Astrocyte (in vitro differentiated cells and primary cell): ENCODE measurements at places on chromosomes 1 and 21. TPM values are rescaled to one million over a fixed set of nuclear protein-coding genes. Genes with fewer than 3 reads are reported as not detected.
A peak's percentile ranks its signal among the peaks of the same experiment; 100 is the strongest.

RHD gene
- not detected in 2 replicates for total RNA-seq

DNA sequence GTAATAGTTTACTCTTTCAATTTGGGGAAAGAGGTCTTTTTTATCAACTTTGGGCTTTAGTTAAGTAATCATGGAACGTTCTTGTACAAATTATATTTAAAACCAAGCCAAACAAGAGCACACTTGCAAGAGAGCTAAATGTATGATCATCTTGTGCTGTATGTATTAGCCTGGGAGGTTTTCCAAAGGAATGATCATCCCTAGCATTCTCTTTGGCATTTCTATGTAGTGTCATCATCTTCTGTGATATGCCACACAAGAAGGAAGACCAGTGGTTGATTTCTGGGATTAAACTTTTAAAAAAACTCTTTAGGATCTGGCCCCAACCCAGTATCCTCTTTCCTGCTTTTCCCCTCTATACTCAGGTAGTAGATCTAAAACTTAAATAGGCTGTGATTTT lies 38.4 kb upstream of the KCNQ4 start:
- H3K4me1 ChIP-seq = no peaks in the 10 kb centered on the region
- peak; percentile 17 for DNase-seq
- peaks cover 24% of the 10 kb centered on the region for H3K36me3 ChIP-seq
- no peak overlapping the region for H3K4me3 ChIP-seq
- no peaks in the 10 kb centered on the region for H3K27me3 ChIP-seq

- peak overlapping the region; percentile 32 for H3K27ac ChIP-seq
- H3K4me1 ChIP-seq = peaks cover 22% of the 10 kb centered on the region
- DNase-seq = no peak
- peak overlapping the region; percentile 60 for H3K4me3 ChIP-seq
- peaks cover 37% of the 10 kb centered on the region for H3K36me3 ChIP-seq
Observed at GRCh38 chr1:145846201-145846612, 777 bp downstream of the NUDT17 start.

CCDC190 gene
- total RNA-seq = not detected in 2 replicates

CD101 gene
- 1.6 and 2.6 TPM in 2 replicates for total RNA-seq

DNA sequence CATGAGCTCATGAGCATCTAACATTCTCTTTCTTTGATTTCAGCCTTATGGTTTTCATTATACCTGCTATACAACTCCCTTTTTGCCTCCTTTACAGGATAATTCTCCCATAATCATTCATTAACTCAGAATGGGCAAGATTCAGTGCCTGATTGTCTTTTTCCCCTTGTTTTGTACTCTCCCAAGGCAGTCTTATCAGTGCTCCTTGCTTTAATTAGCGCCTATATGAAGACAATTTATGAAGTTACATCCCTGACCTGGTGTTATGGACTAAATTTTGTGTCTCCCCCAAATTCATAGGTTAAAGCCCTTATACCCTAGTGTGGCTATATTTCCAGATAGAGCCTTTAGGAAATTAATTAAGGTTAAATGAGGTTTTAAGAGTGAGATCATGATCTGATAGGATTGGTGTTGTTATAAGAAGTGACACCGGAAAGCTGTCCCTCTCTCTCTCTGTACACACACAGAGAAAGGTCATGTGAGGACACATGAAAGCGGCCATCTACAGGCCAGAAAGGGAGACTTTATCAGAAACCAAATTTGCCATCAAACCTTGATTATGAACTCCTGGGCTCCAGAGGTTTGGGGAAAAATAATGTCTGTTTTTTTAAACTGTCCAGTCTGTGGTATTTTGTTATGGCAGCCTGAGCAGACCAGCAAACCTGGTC lies 185.8 kb upstream of the CHODL start:
- no peak overlapping the region for H3K4me3 ChIP-seq
- H3K4me1 ChIP-seq = no peaks in the 10 kb centered on the region
- H3K27ac ChIP-seq = no peak overlapping the region
- H3K27me3 ChIP-seq = no peaks in the 10 kb centered on the region
- H3K36me3 ChIP-seq = no peaks in the 10 kb centered on the region

LCE7A gene
- not detected in 2 replicates for total RNA-seq

TAF5L gene
- 23.5 and 26.7 TPM in 2 replicates for total RNA-seq

DNA sequence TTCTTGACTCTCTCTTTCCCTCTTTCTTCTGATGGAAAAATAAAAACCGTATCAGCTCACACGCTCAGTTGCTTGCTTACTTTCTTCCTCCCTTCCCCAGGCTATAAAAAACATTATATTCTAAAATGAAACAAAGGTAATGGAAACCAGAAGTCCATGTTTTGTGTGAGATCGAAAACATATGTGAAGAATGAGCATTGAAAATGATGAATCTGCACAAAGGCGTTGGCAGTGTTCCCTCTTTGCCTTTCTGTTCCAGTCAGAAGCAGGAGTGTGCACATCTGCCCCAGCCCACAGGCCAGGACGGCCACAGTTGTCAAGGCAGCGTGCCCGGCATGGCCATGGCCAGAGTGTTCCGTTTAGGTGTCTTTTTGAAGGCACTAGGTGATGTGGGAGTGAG lies 185.3 kb upstream of the USP24 start:
- H3K4me1 ChIP-seq = no peaks in the 10 kb centered on the region
- no peaks in the 10 kb centered on the region for H3K27me3 ChIP-seq
- no peak overlapping the region for H3K4me3 ChIP-seq
- H3K27ac ChIP-seq = no peak overlapping the region
- H3K36me3 ChIP-seq = no peaks in the 10 kb centered on the region

- DNase-seq = no peak
- no peaks in the 10 kb centered on the region for H3K36me3 ChIP-seq
- H3K4me3 ChIP-seq = no peak overlapping the region
- H3K4me1 ChIP-seq = peaks cover 3% of the 10 kb centered on the region
- H3K27ac ChIP-seq = no peak overlapping the region
Observed at GRCh38 chr1:113657126-113657525, 102.2 kb downstream of the PHTF1 start.

DNA sequence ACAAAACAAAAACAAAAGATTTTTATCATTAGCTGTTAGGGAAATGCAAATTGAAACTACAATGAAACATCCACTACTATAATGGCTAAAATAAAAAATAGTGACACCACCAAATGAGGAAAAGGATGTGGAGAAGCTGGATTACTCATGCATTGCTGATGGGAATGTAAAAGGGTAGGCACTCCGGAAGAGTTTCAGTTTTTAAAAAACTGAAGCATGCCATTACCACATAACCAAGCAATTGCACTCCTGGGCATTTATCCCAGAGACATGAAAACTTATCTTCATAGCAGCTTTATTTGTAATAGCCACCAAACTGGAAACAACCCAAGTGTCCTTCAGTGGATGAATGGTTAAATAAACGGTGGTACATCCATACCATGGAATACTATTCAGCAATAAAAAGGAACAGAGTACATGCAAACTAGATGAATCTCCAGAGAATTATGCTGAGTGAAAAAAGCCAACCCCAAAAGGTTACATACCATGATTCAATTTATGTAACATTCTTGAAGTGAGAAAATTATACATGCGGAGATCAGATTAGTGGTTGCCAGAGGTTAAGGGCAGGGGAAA lies 14.5 kb upstream of the CFAP298 start:
- no peaks in the 10 kb centered on the region for H3K27me3 ChIP-seq
- no peak overlapping the region for H3K27ac ChIP-seq
- DNase-seq = peak; percentile 80
- H3K36me3 ChIP-seq = peaks cover 6% of the 10 kb centered on the region

GRCh38 chr1:104132382-104132973 lies 382.8 kb downstream of the AMY1C start:
- no peak overlapping the region for H3K27ac ChIP-seq
- no peaks in the 10 kb centered on the region for H3K36me3 ChIP-seq
- no peak overlapping the region for H3K4me3 ChIP-seq
- H3K4me1 ChIP-seq = no peaks in the 10 kb centered on the region
- H3K27me3 ChIP-seq = no peaks in the 10 kb centered on the region

NECTIN4 gene
- total RNA-seq = 1.6 and 1.9 TPM in 2 replicates

- H3K4me1 ChIP-seq = no peaks in the 10 kb centered on the region
- no peaks in the 10 kb centered on the region for H3K27me3 ChIP-seq
- H3K4me3 ChIP-seq = no peak overlapping the region
- no peaks in the 10 kb centered on the region for H3K36me3 ChIP-seq
- no peak for DNase-seq
Observed at GRCh38 chr1:182807907-182808306, 18.3 kb downstream of the NPL start.

LENEP gene
- 0.99 TPM in 1 of 2 replicates, not detected in the other for total RNA-seq

GRCh38 chr1:205192287-205192686 lies 19.2 kb downstream of the DSTYK start:
- H3K4me1 ChIP-seq = no peaks in the 10 kb centered on the region
- no peaks in the 10 kb centered on the region for H3K27me3 ChIP-seq
- H3K4me3 ChIP-seq = no peak overlapping the region
- H3K27ac ChIP-seq = no peak overlapping the region
- DNase-seq = no peak

GRCh38 chr21:42081138-42081537 lies 10.0 kb downstream of the UMODL1 start:
- H3K27ac ChIP-seq = peak overlapping the region; percentile 14
- peaks cover 2% of the 10 kb centered on the region for H3K27me3 ChIP-seq
- H3K36me3 ChIP-seq = no peaks in the 10 kb centered on the region
- H3K4me3 ChIP-seq = no peak overlapping the region
- peaks cover 32% of the 10 kb centered on the region for H3K4me1 ChIP-seq

GRCh38 chr1:47663286-47663685 lies 225.4 kb downstream of the FOXD2 start:
- no peak overlapping the region for H3K27ac ChIP-seq
- no peak overlapping the region for H3K4me3 ChIP-seq

GRCh38 chr21:21690068-21690665 lies 692.0 kb downstream of the NCAM2 start:
- H3K27me3 ChIP-seq = no peaks in the 10 kb centered on the region
- no peak overlapping the region for H3K4me3 ChIP-seq
- H3K27ac ChIP-seq = no peak overlapping the region
- no peaks in the 10 kb centered on the region for H3K4me1 ChIP-seq
- no peaks in the 10 kb centered on the region for H3K36me3 ChIP-seq

SLAMF6 gene
- total RNA-seq = not detected in 2 replicates

TCHHL1 gene
- not detected in 2 replicates for total RNA-seq

- DNase-seq = no peak
- H3K4me3 ChIP-seq = no peak overlapping the region
- H3K36me3 ChIP-seq = no peaks in the 10 kb centered on the region
- H3K27ac ChIP-seq = no peak overlapping the region
- H3K4me1 ChIP-seq = peaks cover 20% of the 10 kb centered on the region
Observed at GRCh38 chr1:234932106-234932505, 196.5 kb downstream of the TOMM20 start.

- H3K4me1 ChIP-seq = peaks cover 42% of the 10 kb centered on the region
- no peak for DNase-seq
- H3K4me3 ChIP-seq = peak overlapping the region; percentile 90
- no peak overlapping the region for H3K27ac ChIP-seq
- peaks cover 8% of the 10 kb centered on the region for H3K36me3 ChIP-seq
- H3K27me3 ChIP-seq = no peaks in the 10 kb centered on the region
Observed at GRCh38 chr1:54887665-54888071, 673 bp upstream of the DHCR24 start.

RORC gene
- not detected in 2 replicates for total RNA-seq

GRCh38 chr21:45618287-45618686 lies 25.2 kb upstream of the PCBP3 start:
- peaks cover 9% of the 10 kb centered on the region for H3K27me3 ChIP-seq
- no peak for DNase-seq
- H3K27ac ChIP-seq = no peak overlapping the region
- H3K4me3 ChIP-seq = no peak overlapping the region
- no peaks in the 10 kb centered on the region for H3K36me3 ChIP-seq

DNA sequence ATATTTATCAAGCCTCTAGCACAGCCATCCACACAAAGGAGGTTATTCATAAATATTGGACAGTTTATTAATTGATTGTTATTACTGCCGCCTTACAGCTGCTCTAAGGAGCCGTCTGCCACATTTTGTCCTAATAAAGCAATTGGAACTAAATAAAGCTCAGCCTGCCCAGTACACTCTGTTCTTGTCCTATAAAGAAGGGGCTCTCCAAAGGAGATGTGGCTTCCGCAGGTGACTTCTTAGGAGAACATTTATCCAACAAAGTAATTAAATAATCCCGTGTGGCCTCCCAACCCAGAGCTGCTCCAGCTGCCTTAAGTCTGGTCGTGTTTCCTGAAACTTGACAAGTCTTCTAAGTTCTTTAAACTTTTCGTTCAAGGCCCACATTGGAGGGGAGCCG lies 497.7 kb downstream of the NPHP4 start:
- no peak for DNase-seq
- H3K4me3 ChIP-seq = no peak overlapping the region
- H3K27me3 ChIP-seq = no peaks in the 10 kb centered on the region
- H3K4me1 ChIP-seq = no peaks in the 10 kb centered on the region
- H3K36me3 ChIP-seq = no peaks in the 10 kb centered on the region

GRCh38 chr1:10667861-10668761 lies 128.3 kb downstream of the CASZ1 start:
- DNase-seq = no peak
- no peak overlapping the region for H3K4me3 ChIP-seq

TP73 gene
- total RNA-seq = 0.18 TPM in 1 of 2 replicates, not detected in the other

DNA sequence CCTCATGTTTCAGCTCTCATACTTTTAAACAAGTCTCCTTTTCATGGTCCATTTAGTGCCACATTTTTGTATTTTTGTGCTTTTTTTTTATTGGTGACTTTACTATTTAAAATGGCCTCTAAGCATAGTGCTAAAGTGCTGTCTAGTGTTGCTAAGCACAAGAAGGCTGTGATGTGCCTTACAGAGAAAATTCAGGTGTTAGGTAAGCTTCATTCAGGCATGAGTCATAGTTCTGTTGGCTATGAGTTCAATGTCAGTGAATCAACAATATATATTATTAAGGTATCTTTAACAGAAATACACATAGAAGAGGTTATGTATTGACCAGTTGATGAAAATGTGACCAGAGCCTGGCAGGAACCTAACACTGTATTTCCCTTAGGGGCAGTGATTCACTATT lies 12.8 kb upstream of the FUBP1 start:
- H3K27me3 ChIP-seq = no peaks in the 10 kb centered on the region
- H3K4me3 ChIP-seq = no peak overlapping the region
- no peaks in the 10 kb centered on the region for H3K4me1 ChIP-seq
- H3K36me3 ChIP-seq = peaks cover 5% of the 10 kb centered on the region

BACE2 gene
- 16.8 and 19.3 TPM in 2 replicates for total RNA-seq

DNA sequence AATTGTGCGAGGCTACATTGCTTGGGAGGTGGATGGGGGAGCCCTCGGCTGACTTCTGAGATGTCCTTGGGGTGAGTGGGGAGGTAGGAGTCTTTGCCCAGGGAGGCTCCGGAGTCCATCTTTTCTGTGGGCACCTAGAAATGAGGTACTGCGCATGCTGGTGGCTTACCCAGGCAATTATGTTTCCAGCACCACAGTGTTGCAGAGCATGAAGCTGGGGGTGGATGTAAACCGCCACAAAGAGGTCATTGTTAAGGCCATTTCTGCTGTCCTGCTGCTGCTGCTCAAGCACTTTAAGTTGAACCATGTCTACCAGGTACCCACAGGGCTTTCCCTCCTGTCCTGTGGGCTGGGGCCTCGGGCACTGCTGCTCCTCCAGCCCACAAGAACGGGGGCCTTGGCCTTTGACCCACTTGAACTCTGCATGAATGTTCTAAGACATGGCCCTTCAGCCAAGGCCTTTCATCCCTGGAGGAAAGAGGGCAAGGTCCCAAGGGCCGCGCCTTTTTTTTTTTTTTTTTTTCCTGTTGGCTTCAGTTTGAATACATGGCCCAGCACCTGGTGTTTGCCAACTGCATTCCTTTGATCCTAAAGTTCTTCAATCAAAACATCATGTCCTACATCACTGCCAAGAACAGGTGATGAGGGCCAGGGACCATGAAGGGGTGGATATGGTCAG lies 14.6 kb downstream of the STRIP1 start:
- H3K4me1 ChIP-seq = no peaks in the 10 kb centered on the region
- no peak overlapping the region for H3K4me3 ChIP-seq
- H3K27me3 ChIP-seq = no peaks in the 10 kb centered on the region
- peaks cover 46% of the 10 kb centered on the region for H3K36me3 ChIP-seq

MSH4 gene
- 0.34 and 0.43 TPM in 2 replicates for total RNA-seq
